Stimulated activated CD4-positive, alpha-beta T cell treated with anti-CD3 and anti-CD28 coated beads, Interleukin-1b, Interleukin-23, amount 100 ng/mL, for 4 hours (primary cell): ENCODE measurements at places on chromosomes 7 and 10.

DNA sequence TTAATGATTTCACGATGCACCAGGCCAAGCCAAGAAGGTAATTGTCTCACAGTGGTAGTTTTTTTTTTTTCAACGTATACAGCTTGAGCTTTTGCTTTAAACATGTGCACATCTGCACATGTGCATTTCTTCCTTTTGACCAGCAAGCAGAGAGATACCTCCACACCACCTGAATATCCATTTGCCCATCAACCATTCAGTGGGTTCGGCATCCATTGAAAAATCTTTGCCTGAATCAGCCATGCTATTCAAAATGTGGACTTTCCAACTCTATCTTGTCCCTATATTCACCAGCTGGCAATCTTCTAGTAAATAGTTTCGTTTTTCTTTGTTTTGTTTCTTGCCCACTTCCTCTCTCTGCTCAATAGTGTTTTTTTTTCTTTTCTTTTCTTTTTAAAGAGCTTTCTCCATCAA is 7.7 kb upstream of the TRA2A start:
- no peak for DNase-seq

GRCh38 chr7:140623980-140624379 is 16.6 kb downstream of the DENND2A start:
- no peak for DNase-seq

DNA sequence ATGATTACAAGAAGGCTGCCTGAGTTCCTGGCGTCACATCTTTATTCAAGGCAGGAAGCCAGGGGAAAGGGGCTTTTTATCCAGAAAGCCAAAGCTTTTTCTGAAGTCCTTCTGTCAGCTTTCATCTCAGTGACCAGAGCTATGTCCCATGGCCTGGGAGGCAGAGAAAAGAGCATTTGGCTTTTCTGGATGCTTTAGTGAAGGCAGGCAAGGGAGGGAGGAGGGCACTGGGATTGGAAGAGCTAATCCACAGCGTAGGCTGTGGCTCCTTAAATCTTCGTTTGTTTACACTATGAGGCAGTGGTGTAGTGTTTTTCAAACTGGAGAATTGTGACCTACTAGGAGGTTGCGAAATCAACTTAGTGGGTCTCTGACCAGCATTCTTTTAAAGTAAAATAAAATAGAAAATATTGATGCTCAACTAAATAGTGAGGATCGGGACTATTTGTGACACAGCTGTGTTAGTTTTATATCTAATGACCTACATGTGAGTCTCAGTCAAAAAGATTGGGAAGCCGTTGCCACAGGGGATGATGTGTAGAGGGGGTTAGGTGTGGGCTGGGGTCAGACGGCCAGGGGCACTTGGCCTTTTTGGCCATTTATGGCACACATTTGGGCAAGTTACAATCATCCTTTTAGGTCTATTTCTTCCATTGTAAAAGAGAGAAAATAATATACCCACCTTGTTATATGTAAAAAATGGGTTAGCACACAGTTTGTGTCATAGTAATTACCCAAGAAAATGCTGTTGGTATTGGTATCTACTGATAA is 14.1 kb downstream of the CRYGN start:
- DNase-seq: no peak

DNA sequence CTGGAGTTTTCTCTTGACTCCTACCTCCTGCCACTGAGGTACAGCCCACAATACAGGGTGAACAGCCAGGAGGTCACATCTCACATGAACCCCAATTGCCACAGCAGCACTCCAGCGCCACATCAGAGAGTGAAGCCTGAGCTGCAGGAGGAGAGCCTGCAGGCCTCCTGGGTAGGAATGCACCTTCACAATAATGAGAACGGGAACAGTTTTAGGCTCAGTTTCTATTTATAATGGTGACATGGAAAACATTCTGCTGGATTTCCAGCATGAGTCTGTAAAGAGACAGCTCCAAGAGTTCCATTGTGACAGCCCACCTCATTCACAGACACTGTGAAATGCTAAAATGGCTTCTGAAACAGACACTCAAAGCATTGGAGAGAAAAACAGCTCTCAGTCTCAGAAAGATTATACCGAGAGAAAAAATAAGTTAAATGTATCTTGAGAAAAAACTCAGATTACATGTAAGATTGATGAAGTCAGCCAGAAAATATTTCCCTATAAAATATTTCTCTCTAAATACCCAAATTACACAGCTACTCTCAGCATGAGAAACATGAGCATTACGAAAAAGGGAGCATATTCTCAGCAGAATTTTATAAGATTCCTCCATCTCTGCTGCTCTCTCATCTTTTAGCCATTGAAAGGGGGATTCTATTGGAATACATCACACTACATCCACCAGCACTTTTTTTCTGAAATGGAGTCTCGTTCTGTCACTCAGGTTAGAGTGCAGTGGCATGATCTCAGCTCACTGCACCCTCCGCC is 11.3 kb downstream of the ZNF680 start:
- no peak for DNase-seq

GRCh38 chr10:80480852-80481251 is 26.7 kb downstream of the TSPAN14 start:
- DNase-seq: no peak

GRCh38 chr7:82039621-82040020 is 269.8 kb upstream of the HGF start:
- DNase-seq: no peak

GRCh38 chr10:7297094-7297493 is 113.7 kb downstream of the SFMBT2 start:
- DNase-seq: no peak

DNA sequence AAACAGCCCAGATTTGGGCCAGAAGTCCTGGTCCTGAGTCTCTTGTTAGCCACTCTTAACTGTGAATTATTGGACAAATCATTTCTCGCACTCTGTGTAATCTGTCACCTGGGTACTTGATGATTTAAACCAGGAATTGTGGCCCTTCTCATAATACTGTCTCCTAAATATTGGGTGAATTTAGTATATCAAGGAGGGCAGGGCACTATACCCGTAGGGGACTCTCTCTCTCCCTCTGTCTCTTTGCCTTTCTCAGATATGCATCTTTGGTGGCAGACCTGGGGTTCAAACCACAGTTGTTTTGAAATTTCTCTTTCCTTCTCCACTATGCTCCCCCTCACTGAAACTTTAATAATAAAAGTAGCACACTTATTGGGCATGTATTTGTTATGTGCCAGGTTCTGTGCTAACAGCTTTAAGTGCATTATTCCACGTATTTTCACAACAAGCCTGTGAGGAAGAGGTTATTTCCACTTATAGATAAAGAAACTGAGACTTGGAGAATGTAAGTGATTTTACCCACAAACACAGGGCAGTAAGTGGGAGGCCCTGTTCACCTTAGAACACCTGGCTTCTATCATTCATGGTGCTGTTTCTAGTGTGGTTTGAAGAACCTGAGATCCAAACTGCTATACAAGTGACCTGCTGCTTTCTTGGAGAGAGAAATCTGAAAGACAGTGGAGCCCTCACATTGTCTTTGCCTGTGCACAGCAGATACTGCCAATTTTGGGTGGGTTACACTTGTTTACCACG is 11.8 kb downstream of the FAS start:
- no peak for DNase-seq

DNA sequence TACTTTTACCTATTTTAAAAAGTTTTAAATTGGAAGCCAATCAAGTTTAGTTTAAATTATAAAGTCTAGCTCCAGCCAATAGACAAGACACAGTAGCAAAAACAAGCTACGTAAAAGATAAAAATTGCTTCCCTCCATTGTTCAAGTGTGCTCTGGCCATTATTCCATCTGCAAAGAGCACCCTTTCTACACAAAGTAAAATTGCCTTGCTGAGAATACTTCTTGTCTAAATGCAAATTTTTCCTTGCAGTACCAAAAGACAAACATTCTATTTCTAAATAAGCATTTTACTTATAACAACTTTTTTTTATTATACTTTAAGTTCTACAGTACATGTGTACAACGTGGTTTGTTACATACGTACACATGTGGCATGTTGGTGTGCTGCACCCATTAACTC is 75.9 kb upstream of the ZNF746 start:
- DNase-seq: no peak

GRCh38 chr7:50953820-50954219 is 171.1 kb upstream of the GRB10 start:
- no peak for DNase-seq

DNA sequence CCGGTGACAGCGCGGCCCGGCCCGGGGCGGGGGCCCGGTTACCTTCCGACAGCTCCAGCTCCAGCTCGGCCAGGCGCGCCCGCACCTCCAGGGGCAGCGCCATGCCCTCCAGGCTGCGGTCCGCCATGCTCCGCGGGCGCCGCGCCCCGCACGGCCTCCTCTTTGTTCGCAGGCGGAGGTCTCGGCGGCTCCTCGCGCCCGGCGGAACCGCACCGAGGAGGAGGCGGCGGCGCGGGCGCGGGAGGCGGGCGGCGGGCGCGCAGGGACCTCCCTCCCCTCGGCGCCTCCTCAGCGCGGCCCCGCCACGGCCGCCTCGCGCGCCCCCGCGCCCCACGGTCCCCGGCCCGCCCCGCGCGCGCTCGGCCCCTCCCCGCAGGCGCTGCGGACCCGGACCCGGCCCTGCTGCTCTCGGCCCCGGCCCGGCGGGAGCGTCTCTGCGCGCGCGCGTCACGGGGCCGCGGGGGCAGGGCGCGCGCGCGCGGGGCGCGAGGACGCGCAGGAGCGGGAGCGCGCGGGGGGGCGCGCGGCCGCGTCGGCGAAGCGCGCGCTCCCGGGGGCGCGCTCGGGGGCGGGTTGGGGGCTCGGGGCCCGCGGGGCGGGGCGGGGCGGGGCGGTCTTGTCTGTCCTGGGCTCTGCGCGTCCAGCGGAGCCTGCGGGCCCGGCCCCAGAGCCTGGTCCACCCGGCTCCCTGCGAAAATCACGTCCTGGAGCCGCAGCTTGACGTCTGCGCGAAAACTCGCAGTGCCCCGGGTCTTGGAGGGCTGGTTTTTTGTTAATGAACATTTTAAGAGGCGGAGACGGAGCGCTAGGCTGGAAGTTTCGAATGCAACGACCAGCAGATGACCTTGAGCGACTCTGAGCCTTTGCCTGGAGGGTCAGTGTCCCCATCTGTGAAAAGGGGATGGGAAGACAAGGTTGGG is at the start of gene DIP2C:
Gene DIP2C (minus strand): TSS at position 217 of the 920 bp plus-strand sequence. CDS start 90 bp downstream, at position 127.
- DNase-seq: no peak

GRCh38 chr10:42150428-42151061 is 487.8 kb downstream of the ZNF33B start:
- no peak for DNase-seq

GRCh38 chr7:116575853-116576252 is 51.0 kb downstream of the CAV1 start:
- no peak for DNase-seq

GRCh38 chr7:87339373-87339897 is 6.0 kb upstream of the CROT start:
- DNase-seq: no peak

GRCh38 chr7:124785994-124786393 is 20.4 kb upstream of the GPR37 start:
- no peak for DNase-seq

DNA sequence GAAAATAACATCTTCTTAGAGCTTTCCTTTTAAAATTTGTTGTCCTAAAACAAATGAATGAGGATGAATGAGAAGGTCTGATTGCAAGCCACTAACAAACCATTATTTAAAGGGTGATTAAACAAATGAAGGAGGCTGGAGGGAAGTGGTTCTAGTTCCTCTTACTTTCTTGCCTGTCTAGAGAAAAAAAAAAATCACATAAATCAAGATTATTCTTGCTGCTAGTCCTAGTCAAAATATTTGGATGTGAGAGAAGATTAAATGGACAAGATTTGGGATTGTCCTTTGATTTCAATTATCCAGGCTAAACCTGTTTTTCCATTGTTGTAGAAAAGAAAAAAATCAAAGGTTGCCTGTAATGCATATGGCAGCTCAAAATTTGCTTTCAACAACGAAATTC is 3.3 kb downstream of the SKAP2 start:
- no peak for DNase-seq

- no peak for DNase-seq
Observed at GRCh38 chr10:45144326-45145070, 143.8 kb downstream of the ZNF22 start.

- DNase-seq: no peak
Observed at GRCh38 chr7:138565071-138565450, 105.0 kb downstream of the TRIM24 start.

DNA sequence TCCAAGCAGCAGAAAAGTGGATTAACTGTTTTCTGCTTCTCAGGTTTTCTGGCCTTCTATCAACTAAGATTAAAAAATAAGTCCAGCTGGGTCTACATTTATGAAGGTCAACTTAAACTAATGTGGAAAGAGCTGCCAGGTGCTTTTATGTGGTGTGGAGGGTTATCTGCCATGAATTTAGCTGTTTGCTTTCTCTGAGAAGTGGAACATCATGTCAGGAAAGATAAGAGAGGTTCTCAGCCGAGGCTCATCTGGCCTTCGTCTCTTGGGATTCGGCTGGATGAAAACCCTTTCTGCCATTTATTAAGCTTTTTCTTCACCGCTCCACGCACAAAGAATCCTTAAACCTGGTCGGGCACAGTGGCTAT is 5.5 kb downstream of the PTPRN2 start:
- DNase-seq: no peak

DNA sequence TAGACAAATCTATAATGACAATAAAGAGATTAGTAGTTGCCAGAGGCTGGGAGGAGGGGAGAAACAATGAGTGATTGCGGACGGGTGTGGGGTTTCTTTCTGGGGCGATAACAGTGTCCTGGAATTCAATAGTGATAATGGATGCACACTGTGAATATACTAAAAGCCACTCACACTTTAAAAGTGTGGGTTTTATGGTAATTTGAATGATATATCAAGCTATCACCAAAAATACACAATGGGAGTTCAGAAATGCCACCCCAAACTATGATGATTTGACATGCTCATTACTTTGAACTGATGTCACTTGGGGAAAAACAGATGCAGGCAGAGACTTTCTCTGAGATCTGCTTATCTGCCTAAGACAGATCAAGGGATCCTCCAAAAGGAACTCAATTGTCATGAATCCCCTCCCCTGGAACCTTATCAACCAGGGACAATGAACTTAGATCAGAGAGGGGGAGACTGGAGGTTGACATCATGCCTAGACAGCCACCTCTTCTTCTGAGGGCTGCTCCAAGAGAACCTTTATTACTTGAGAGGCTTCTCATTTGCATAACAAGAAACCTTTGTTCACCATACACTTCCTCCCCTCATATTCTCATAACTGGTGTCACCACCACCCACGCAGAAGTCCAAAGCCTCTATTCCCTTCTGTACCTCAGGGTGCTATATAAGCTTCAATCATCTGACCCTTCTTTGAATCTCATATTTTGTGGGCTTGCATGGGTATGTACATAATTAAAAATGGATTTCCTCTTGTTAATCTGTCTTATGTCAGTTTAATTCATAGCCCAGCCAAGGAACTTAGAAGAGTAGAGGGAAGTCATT is 14.8 kb upstream of the ZC3HAV1 start:
- no peak for DNase-seq
